ENCODE measurements at places on chromosomes 5 and 9.

DNA sequence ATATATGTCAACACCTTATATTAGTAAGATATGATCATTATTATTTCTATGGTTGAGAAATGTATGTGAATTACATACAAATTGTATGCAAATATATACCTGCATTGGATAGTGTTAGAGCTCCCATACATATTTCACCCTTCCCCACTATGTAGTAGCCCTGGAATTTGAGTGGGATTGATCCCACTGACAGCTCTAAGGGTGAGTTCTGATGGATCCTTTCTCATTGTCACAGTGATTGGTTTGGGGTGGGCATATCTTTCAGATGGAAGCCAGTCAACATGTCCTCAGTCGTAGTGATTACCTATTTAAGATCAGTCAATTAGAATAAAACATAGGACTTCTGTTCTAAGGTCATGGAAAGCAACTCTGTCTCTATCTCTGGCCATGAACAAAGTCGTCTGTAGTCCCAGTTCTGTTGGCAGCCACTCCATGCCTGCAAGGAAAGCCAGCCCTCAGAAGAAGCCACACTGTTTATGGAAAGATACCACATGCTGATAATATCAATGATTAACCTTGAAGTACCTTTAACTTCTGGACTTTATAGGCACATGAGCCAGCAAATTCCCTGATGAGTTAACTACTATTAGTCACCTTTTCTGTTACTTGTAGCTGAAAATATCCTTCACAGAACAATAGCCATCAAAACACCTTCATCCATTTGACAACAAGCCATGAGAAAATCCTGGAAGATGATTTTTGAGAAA, 5.1 kb upstream of the CCDC192 start:
- DNase-seq, result no peak

GRCh38 chr9:134775081-134775951, 105.3 kb upstream of the FCN2 start:
- no peak for DNase-seq

DNA sequence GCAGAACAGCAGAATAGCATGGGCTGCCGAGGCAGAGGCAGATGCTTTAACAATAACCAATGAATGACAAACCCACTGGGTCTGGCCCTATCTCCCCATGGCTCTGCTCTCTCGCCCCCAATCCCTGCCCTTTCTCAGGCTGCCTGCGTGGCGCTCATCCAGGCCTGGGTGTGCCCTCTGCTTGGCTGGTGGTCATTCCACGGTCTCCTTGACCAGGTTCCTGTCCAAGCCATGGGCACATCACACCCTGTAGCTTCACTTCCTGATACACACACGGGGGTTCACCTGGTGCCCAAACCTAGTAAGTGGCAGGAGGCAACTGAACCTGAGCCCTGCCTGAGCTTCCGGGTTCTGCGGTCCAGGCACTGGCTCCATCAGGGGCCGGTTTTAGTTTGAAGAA, 87.6 kb downstream of the DAP start:
- DNase-seq, result no peak

- DNase-seq, result no peak
Measured at GRCh38 chr9:107036367-107036766, 173.4 kb downstream of the ZNF462 start.

All from stimulated activated naive CD4-positive, alpha-beta T cell (primary cell).